ENCODE measurements at places on chromosomes 6 and 20.
A peak's percentile ranks its signal among the peaks of the same experiment; 100 is the strongest.

GRCh38 chr6:43741829-43742228 is 28.2 kb upstream of the VEGFA start:
- DNase-seq = no peak

- DNase-seq = no peak
These were observed 4.5 kb upstream of the SERINC1 start for GRCh38 chr6:122476131-122476530.

GRCh38 chr6:132392792-132393191 is 8.5 kb downstream of the MOXD1 start:
- no peak for DNase-seq

DNA sequence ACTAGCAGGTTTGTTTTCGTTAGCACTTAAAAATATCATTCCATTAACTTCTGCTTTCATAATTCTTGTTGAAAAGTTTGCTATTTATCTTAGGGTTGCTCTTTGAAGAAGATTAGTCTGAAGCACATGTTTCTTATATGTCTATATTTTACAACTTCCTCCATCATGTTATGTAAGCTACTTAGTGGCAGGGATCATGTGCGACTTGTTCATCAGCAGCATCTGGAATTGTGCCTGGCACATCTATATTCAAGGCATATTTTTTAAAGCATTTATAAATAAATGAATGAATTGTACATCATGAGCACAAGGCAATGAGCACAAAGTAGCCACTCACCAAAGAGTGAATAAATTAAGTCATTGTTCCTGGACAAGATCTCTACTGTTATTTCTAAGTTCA is 187.2 kb upstream of the COL21A1 start:
- DNase-seq = no peak

GRCh38 chr20:16007164-16007563 is 566.1 kb downstream of the KIF16B start:
- no peak for DNase-seq

GRCh38 chr20:36173451-36173933 is 19.0 kb downstream of the EPB41L1 start:
- peak; percentile 71 for DNase-seq

- DNase-seq = no peak
These were observed 466.3 kb upstream of the CDH4 start for GRCh38 chr20:60785785-60786184.

- DNase-seq = no peak
These were observed 8.9 kb upstream of the CDSN start for GRCh38 chr6:31129130-31129529.

- DNase-seq = no peak
These were observed 177.1 kb upstream of the MAP3K7 start for GRCh38 chr6:90764001-90764400.

GRCh38 chr20:32761831-32762753 is at the start of gene DNMT3B:
Gene DNMT3B (plus strand): TSS chr20:32762385. CDS start chr20:32780324, 17,939 bp downstream.
- peak; percentile 70 for DNase-seq

DNA sequence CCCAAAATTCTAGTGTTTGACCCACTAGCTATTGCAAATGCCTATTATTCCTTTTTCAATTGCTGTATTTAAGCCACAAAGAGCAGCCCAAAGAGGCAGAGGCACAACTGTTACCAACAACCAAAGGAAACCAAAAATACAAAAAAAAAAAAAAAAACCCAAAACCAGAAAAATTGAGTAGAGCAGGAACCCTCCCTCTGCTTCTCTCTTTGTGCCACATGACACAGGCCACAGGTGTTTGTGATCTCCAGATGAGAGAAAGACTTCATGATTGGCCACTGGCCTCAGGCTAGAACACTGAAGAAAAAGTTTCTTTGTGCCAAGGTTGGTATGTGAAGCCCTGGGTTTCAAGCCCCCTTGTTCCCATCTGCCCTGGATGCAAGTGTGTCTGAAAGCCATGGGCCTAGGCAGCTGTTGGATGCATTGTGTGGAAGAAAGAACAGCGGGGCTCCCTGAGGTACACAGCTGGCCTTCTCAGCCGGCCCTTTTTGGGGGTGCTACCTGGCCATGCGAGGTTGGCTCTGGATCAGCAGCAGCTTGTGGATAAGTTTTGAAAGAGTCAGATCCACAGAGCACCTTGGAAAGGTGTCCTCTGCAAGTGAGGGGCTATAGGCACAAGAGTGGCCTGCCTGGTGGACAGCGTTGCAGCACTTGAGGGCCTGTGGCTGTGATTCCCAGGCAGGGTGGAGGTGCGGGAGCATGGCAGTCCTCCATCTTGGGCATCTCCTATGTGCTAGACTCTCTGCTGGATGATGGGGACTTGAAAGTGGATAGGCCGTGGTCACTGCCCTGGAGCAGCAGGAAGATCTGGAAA is 204.5 kb downstream of the ZDHHC14 start:
- DNase-seq = no peak

DNA sequence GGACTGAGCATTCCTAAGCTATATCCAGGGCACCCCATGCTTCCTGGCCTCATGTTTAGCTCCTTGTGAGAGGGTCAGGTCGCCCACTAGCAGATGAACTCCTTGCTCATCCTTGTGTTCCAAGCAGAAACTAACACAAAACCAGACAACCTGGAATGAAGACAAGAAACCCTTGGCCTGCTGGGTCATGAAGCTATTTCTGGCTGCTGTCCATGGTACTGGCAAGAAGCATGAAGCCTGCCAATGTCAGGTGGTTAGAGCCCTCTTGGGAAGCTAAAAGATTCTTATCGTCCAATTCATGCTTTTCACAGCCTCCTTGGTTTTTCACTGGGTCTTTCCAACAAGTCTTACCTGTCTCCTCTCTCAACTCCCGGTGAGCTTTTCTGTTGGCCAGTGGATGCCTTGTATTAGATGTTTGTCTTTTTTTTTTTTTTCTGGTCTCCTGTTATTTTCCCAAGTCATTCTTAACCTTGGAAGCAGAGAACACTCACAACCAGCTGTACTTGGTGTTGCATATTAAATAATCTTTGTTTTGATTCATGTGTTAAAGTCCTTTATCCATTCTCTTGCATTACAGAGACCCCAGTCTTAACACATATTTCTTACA is 180.3 kb downstream of the ANKRD60 start:
- DNase-seq = peak; percentile 20

DNA sequence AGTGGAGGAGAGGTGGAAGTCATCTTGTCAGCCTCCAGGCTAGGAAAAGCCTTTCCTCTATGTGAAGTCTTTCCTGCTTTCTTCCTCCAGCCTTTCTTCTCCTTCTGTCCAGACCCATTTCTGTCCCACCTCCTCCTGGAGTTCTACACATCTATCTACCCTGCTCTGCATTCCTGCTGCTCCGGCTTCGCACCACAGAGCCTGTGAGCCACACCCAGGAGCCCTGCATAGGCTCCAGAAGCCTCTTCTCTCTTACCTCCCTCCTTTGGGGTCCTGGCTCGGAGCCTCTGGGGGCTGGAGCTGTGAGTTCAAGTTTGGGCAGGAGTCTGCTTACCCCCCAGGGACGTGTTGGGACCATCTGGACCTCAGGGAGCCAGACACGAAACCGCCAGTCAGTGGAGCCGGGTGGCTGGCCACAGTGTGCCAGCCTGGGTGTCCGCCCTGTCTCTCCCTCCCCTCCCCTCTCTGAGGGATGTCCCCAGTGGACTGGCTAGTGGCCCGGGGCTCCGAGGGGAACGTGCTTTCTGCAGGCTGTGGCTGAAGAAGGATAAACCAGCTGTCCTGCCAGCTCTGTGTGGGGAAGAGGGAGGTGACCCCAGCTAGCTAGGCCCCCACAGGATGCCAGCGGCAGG is 99.2 kb downstream of the VEGFA start:
- no peak for DNase-seq

GRCh38 chr20:47969426-47969825 is 184.1 kb upstream of the SULF2 start:
- no peak for DNase-seq

GRCh38 chr20:13546497-13547131 is 92.1 kb downstream of the TASP1 start:
- DNase-seq = peak; percentile 59

DNA sequence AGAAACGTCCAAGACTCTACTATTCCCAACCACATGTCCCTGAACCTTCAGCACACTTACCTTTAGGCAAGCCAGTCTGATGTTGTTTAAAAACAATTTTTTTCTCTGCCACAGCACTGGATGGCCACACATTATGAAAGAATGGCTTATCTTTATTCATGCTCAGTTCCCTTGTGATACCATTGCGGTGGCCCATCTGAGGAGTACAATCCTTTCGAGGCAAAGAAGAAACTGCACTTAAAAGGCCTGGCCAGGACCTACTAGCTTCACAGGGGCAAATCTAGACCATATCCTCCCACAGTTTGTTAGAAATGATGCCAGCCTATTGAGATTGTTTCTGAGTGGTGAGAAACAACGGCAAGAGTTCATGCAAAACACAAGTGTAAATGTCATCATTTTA is 88.4 kb upstream of the PLEKHG1 start:
- DNase-seq = no peak

- DNase-seq = no peak
These were observed 27.0 kb upstream of the TBC1D7 start for GRCh38 chr6:13355043-13355945.

- DNase-seq = no peak
These were observed 247.1 kb upstream of the GRIK2 start for GRCh38 chr6:101146389-101146788.

DNA sequence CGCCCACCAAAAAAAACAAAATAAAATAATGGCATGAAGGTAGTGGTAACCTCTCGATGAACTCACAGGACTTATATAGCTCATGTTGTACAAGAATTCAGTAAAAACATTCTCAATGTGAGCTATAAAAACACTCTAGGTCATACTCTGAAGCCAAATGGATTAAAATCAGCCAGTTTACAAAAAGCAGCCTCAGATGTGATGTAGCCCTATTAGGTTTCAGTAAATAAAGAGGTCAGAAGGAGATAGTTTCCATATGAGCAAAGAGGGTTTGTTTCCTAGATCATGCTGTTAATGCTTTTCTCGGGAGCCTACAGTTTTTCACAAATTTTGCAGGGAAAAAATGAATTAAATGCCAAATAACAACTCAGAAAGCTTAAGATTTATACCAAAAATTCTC is 319.5 kb upstream of the HSF2 start:
- DNase-seq = no peak

- peak; percentile 27 for DNase-seq
These were observed 27.1 kb downstream of the RAB44 start for GRCh38 chr6:36724514-36725390.

- DNase-seq = no peak
These were observed 348.5 kb upstream of the BTBD3 start for GRCh38 chr20:11569163-11569562.

- no peak for DNase-seq
These were observed 12.8 kb downstream of the KCTD20 start for GRCh38 chr6:36455486-36456027.

DNA sequence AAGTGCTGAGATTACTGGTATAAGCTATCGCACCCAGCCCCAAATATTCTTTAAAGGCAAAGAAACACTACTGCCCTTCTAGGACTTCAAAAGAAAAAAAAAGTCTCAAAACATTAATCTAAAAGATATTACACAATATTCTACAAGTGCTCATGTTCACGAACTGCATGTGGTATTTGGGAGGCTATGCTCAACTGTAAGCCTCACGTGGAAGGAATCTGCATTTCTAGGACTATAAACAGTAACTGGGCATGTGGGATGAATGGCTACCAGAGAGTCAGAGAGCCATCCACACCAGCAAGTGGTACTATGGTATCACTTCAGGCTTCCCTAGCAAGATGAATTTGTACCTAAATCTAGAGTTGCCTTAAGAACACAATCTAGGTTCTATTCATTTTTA is 50.0 kb downstream of the FKBP5 start:
- no peak for DNase-seq

GRCh38 chr6:106730718-106731117 is 101.3 kb downstream of the QRSL1 start:
- no peak for DNase-seq

- no peak for DNase-seq
These were observed 185.9 kb downstream of the MAFB start for GRCh38 chr20:40503119-40503518.

- DNase-seq = no peak
These were observed 8.8 kb downstream of the CDKAL1 start for GRCh38 chr6:20542927-20543602.

- DNase-seq = no peak
These were observed 161.8 kb downstream of the KCNQ5 start for GRCh38 chr6:72783666-72784065.

DNA sequence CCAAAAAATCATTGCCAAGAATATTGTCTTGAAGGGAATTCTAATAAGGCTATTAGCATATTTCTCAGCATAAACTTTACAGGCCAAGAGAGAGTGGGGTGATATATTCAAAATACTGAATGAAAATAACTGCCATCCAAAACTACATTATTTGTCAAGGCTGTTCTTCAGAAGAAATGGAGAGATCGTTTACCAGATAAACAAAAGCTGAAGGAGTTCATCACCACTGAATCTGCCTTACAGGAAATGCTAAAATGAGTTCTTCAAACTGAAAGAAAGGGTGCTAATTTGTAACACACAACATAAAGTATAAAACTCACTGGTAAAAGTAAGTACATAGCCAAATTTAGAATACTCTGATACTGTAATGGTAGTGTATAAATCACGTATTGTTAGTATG is 517.0 kb downstream of the TENT5A start:
- DNase-seq = no peak

DNA sequence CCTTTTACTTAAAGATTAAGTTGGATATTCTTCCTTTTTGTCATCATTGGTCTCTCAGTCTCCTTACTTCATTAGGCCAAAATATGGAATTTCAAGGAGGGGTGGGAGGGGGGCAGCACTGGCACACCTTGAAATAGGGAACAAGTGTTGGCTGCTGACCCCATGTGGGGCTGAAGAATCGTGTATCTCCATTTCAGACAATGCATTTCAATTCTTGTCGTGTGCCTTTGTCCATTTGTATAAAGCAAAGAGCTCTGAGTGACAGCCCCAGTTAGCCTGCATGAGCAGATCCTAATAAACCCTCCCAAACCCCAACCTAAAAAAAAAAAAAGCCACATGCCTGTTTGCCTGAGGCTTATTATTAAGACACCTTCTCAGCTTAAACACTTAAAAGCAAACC is 1.0 kb upstream of the TFAP2D start:
- DNase-seq = no peak

GRCh38 chr6:109373762-109374161 is 8.5 kb downstream of the CD164 start:
- DNase-seq = no peak

- no peak for DNase-seq
These were observed 85.8 kb downstream of the BCAS1 start for GRCh38 chr20:53984356-53985149.

- no peak for DNase-seq
These were observed 70.8 kb upstream of the AHI1 start for GRCh38 chr6:135568379-135568778.

GRCh38 chr20:6783752-6784151 is 16.3 kb downstream of the BMP2 start:
- no peak for DNase-seq

DNA sequence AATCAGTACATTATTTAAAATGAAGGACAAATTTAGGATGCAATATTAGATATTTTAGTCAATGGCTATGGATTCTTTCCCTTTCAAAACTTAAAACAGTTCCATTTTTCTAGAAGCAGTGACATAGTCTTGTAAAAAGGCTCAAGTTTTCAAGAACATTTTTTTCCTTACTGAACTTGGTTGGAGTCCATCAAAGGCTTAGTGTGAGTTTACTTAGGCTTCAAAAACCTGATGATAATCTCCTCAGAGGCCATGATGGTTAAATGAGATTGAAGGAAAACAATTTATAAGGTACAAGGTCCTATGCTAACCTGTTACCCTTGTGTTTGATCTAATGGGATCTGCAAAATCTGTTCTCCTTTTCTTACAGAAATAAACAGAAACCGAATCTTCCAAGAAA is 531.8 kb downstream of the UTRN start:
- no peak for DNase-seq

- peak; percentile 18 for DNase-seq
These were observed 58.4 kb downstream of the TRIM38 start for GRCh38 chr6:26021001-26021349.
